ENCODE measurements at places on chromosomes 5 and 9.

DNA sequence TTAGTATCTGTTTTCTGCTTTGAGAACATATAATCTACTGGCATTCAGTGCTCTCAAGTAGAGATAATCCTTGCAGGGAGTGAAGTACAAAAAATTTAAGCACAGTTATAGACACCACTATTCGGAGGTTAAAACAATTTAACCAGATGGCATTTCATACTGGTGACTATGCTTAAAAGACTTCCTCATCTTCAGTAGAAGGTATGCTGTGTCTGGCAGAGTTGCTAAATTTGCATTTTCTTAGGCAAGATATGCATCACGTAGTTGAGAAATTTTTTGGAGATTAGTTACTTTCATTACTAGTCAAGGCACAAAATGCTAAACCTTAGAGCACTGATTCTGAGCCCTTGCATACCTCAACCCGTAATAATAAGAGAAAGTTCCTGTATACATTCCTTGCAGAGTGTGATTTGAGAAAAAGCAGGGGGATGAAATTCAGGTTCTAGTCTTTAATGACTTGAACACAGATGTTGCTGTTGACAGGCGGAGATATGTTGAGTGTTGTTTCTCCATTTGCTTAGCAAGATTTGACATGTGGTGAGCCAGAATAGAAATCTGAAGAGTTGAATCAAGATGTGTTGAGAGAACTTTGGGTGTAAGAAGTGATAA, 70.8 kb upstream of the STARD4 start:
- DNase-seq = no peak

- DNase-seq = no peak
These were observed 590 bp downstream of the HDAC3 start for GRCh38 chr5:141636106-141636412.

DNA sequence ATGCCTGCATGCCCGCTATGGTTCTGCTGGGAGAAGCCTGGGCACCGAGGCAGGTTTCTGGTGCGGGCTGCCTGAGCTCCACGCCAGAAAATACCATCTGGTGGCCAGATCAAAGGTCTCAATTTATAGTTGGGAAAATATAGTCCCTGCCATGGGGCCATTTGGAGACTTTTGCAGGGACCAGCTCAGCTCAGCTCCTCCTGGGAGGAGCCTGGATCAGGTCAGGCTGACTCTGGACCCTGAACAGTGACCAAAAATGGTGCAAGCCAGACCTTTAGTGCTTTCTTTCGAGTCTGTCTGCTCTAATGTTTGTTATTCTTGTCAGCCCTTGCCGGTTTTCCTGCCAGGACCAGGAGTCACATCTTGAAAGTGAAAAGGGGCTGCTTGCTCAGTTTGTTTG, 31.8 kb downstream of the HMCN2 start:
- no peak for DNase-seq

- DNase-seq = no peak
These were observed 2.5 kb upstream of the RHOBTB3 start for GRCh38 chr5:95728494-95729114.

DNA sequence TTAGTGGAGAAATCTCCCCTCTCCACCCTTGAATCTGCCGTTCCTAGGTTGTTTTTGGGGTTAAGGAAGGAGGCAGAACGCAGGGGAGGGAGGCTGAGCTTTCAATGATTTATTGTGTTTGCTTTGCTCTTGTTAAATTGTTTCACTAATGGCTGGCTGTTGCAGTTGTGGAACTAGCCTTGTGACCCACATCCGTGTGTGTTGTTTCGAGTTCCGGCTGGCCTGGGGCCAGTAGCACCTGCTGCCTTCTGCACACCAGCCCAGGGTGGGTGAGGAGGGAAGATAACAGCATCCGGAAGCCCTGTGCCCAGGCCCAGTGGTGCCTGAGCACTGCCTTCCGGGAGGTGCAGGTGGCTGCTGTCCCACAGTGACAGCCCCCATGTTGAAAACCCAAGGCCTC, 3.6 kb downstream of the ERGIC1 start:
- no peak for DNase-seq

DNA sequence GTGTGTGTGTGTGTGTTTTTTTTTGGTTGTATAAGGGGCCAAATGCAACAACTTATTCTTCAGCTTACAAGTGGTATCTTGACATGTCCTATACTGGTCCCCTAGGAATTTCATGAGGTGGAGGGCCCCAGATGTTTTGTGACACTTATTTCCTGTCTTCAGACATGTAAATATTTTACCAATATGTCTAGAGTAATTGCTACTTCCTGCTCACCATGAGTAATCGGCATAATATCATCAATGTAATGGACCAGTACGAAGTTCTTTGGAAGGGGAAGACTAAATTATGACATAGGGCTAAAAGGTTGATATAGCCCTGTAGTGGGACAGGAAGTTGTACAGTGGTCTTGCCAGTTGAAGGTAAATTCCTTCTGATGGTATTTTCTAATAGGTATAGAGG, 3.7 kb upstream of the OTULIN start:
- no peak for DNase-seq

DNA sequence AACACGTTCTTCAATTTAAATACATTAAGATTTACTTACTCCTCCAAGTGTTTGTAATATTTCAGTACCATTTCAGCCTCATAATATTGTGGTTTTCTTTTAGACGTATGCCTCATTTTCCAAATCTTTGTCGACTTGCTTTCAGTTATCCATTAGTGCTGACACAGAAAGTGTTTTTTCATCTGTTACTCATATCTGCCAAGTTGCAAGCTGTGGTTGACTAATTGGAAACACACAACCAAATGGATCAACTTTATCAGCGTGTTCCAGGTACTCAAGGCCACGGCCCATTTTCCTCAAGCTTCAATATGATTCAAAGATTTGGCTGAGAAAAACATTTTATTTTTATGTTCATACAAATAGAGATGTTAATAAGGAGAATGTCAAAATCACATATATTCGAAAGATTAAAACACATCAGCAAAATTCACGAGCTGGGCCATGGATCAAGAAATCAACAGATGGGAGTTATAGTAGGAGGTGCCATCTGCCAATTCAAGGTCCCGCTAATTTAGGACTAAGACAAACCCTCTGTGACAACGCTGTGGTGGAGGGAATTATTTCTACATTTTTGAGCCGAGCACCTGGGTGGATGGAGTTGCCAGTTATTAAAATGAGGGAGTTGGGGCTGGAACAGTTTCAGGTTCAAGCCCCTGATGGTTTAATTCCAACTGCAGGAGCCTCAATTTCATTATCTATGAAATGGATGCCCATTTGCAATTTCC, 27.2 kb upstream of the CCNJL start:
- DNase-seq = no peak

DNA sequence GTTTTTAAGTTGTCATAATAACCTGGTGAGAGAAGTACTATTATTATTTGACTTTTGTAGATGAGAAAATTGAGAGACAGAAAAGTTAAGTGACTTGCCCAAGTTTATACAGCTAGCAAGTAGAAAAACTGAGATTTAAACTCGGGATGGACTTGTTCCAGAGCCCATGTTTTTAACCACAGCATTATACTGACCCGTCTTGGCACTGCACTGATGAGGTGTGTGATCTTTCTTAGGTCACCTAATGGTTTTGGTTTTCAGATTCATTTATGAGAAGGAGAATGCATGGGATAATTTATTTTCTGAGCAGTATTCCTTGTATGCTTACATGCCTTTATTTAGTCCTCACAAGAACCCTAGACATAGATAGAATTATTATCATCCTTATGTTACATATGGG, 201.8 kb upstream of the CDKN2B start:
- DNase-seq = no peak

DNA sequence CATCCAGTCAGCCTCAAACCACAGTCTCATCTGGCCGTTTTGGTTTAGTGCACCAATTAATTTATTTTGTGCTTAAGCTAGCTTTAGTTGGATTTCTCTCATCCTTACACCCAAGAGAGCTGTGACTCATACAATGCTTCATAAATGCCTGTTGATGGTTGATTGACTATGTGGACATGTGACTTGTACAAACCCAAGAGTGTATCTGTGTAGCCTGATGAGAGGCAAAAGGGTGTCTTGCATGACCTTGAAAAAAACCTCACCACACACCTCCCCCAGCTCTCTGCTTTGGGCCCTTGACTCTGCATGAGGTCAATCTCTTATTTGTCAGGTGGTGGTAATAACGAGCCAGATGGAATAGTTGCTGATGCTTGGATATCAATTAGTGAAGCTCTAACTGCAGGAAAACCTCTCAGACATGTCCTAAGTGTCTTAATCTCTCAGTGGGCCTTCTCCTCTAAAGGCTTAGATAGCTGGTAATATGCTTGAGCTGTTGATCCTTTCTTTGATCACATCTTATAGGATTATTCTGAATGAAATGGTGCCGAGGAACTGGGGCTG, 10.6 kb upstream of the GLRA1 start:
- no peak for DNase-seq

- no peak for DNase-seq
These were observed 203.4 kb downstream of the EFNA5 start for GRCh38 chr5:107467137-107467932.
